Kidney glomerular epithelial cell (primary cell): ENCODE measurements at places on chromosomes 12 and 14.

DNA sequence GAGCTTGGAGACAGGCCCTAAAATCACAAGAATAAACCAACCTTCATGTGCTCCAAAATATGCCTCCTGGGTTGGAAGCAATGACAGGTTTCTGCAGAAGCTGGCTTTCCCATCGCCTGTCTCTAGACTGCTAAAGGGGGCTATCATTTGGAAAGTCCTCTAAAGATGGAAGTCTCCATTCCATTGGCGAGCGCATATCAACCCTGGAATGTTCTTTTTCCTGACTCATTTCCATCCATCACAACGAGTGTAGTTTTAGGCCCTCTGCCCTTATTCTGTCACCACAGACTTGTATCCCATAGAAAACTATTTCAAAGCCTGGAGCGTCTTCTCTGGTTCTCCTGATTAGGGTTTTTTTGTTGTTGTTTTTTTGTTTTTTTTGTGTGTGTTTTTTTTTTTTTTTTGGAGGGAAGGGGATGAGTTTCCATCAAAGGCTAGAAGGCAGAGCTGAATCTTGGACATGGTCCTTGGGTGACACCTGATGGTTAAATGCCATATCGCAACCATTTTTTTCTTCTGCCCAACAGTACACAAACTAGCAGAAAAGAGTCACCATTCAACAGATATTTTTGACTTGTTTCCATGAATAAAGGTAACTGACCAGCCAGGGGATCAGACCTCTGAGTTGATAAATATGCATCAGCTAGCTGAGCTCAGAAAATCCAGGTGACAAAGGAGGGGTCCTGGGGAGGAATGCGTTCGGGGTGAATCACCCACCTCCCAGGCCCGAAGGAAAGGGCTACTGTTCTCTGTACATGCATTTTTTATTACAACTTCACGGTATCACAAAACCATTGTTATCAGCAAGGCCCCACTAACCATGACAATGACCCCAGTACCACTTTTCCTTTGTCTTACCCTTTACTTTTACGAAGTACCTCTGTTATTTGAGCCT, 40.5 kb downstream of the KCNA5 start:
- peak; percentile 63 for DNase-seq

DNA sequence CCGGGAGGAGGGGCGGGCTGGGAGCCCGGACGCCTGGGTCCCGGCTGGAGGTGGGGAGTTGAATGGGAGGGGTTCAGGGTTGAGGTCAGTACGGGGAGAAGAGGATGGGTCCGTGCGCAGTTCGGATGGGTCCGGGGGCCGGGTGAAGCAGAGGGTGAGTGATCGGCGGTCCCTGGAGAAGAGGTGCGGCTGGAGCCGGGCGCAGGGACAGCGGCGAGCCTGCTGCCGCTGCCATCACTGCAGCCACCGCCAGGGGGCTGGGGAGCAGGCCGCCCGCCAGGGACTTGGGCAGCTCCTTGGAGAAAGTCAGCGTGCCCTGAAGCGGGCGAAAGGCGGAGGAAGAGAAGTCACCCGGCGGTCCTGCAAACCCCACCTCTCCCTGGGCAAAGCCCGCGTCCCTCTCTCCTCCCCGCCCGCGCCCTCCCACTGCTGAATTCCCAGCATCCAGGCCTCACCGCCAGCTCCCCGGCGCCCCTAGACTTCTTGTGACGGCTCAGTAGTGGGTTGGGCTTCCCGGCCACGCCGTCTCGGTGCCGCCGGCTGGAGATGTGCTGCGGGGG, 6.0 kb upstream of the GPR84 start:
- DNase-seq = peak; percentile 74

- DNase-seq = peak; percentile 51
Observed at GRCh38 chr12:96516472-96517430, 27.4 kb downstream of the CFAP54 start.

DNA sequence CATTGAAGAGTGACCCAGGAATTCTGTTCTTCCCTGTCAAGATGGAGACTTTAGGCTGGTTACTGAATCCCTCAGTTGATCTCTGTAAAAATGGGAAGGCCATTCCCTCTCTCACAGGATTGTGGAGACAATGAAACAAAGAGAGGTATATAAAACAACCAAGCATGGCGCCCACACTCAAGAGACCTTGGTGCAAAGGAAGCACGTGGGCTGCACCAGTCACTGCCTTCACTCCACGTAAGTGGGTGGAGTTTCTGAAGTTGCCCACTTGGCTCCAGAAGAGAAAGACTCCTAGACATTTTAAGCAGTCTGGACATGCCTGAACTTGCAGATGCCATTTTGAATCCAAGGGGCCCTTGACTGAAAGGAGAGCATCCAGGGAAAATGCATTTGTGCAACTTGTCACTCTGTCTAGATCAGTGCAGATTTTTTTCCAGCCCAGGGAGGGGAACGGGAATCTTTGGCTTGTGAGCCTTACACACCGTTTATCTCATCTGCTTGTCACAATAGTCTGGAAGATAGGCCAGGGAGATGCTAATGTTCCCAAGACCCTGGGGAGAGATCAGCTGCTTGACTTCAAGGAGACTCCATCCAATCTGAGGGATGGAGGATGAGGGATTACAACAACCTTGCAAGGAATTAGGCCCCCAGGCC, 96.9 kb upstream of the TBX3 start:
- DNase-seq = no peak

DNA sequence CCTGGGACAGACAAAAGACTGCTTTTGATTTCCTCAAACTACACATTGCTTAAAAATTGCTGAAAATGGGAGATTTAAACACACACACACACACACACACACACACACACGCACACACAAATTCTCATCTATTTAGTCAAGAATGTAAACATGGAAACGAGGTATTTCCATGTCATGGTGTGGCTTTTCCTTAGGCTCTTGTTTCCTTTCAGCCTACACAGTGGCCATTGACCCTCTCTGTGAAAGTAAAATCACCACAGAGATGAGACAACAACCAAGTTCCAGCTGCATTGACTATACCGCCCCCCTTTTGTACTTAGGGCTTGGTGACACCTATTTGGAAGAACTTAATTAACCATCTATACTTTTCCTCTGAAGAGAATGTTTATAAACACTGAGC, 41.9 kb downstream of the TTC8 start:
- no peak for DNase-seq

GRCh38 chr14:21993070-21993469, 319.5 kb upstream of the OR4E1 start:
- no peak for DNase-seq
